Cardiac muscle cell (in vitro differentiated cells and primary cell): ENCODE measurements at places on chromosomes 4 and X.

DNA sequence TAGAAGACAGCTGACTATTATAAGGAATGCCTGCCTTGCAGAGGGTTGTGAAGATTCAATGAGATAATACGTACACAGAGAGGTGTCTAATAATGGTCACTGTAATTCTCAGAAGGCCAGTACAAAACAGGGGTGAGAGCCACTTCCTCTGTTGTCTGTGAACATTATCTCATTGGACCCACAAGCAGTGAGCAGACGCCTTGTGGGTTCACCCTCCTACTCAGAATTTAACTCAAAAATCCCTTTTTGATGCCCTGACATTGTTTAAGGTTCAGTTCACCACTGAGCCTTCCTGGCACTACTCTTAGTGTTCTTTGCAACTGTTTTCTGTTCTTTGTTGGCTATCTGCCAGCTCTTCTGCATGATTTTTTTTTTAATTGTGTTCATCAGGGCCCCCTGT lies 467.4 kb downstream of the BCOR start:
- DNase-seq, result no peak

DNA sequence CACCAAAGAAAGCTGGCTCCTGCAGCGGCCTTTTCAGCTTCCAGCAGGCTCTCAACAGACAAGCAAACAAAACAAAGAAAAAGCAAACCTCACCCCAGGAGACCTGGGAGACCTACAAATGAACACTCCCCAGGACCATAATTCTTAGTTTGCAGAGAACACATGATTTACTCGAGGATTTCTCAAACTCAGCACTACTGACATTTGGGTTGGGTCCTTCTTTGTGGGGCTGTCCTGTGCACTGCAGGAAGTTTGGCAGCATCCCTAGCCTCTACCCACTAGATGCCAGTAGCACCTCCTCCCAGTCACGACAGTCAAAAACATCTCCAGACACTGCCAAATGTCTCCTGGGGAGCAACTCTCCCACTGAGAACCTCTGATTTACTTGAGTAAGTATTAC lies 21.9 kb downstream of the APOO start:
- DNase-seq, result no peak

DNA sequence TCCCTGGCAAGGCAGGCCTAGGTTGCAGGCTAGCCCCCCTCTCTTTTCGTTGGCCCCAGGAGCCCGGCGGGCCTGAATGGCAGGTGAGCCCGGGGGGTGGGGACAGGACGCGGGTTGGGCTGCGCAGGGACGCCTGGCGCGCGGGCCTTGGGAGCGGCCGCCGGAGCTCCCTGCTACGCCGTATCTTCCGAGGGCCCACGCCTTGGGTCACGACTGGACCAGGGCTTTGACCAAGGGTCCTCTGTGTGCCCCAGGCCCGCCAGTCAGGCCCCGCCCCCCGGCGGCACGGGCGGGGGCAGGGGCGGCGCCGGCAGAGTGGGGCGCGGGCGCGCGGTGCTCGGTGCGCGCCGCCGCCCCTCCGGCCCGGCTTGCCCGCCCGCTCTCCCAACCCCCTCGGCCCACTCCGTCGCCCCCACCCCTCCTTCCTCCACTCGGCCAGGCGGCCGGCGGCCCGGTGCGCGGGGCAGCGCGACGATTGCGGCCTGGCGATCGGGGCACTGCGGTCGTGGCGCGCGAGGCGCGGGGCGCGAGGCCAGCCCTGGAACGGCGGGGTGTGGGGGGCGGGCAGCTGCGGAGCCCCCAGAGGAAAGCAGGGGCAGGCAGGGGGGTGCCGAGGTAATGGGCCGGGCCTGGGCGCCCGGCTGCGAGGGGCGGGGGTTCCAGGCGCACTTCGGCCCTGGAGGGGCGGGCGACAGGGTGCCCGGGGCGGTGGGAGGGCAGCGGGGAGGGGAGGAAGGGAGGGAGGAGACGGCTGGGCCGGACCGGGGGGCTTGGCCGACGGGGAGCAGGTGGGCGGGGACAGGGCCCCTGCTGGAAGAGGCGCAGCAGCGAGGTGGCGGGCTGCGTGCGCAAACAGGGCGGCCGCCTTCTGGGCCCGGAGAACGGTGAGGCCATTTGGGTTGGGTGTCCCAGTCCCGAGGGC lies at the start of gene PRRG3:
Gene PRRG3, plus strand, starts transcription at position 798 of the 922 bp plus-strand sequence. CDS start 3,357 bp downstream, outside the sequence.
- DNase-seq, result peak; percentile 52

GRCh38 chrX:153063315-153063714 lies 7.0 kb downstream of the PNMA3 start:
- DNase-seq, result peak; percentile 36

- peak; percentile 70 for DNase-seq
Observed at GRCh38 chr4:165131247-165131832, 18.7 kb upstream of the TMEM192 start.

GRCh38 chr4:128220286-128221235 lies 67.1 kb downstream of the PGRMC2 start:
- DNase-seq, result no peak

DNA sequence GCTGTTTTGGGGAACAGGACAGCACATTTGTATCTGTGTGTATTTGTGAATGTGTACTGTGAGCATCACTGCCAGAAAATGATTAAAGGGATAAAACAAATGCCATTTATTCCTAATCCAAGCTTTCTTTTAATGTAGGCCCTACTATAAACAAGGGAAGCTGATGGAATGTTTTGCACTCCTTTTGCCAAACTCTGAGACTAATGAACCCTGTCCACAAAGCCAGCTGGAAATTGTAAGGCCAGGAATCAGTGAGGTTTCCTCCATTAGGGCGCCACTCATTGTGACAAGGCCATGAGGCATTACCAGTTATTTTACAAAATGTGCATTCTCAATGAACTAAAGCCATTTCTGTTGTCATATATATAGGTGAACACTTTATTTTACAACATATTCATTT lies 163.0 kb upstream of the NAP1L5 start:
- no peak for DNase-seq
